GF-D8 (cell line): ENCODE measurements at places on chromosomes 2 and 18.

GRCh38 chr2:193549661-193550060 is 1354.9 kb upstream of the TMEFF2 start:
- DNase-seq, result no peak

DNA sequence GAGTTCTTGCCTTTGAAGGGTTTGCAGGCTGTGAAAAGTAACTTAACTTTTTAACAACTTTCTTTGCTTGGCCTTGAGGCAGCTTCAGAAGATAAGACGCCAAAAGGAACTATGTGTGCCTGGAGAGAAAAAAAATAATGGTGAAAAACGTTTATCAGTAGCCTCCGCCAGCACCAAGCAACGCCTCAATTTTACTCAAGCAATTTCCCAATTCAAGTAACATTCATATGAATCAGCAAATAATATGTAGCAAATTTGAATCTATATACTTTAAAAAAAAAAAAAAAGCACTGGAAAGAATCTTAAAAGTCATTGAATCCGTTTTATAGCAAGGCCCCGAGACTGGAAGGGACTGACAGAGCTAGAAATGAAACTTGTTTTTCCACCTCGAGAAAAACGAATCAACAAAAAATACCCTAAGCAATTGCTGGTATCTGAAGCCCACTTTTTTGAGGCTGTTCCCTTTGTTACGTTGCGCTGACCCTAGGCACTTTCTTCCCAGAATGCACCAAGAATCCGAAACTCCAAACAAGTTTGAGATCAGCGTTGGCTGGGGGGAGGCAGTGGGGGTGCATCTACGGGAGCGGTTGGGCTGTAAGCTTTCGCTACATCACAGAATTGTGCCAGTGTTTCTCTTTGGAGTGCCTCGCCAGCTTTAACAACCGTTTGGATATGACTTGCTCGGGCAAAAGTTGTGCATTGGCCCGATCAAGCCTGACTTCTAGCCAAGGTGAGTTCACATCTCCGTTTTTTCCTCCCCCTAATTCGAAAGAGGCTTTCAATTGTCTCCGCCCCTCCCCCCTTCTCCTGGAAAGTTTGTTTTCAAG is 2.7 kb upstream of the TGIF1 start:
- DNase-seq, result peak; percentile 34

GRCh38 chr2:11303290-11304013 is 41.0 kb downstream of the ROCK2 start:
- no peak for DNase-seq

GRCh38 chr2:67384123-67384822 is 12.9 kb upstream of the ETAA1 start:
- no peak for DNase-seq

GRCh38 chr2:42913280-42913878 is 121.0 kb upstream of the HAAO start:
- DNase-seq, result peak; percentile 31

- DNase-seq, result no peak
Measured at GRCh38 chr18:47838396-47838795, 92.1 kb downstream of the SMAD2 start.

GRCh38 chr2:203869223-203870042 is 1.9 kb downstream of the CTLA4 start:
- DNase-seq, result no peak

- no peak for DNase-seq
Measured at GRCh38 chr2:204049635-204050034, 113.1 kb downstream of the ICOS start.

DNA sequence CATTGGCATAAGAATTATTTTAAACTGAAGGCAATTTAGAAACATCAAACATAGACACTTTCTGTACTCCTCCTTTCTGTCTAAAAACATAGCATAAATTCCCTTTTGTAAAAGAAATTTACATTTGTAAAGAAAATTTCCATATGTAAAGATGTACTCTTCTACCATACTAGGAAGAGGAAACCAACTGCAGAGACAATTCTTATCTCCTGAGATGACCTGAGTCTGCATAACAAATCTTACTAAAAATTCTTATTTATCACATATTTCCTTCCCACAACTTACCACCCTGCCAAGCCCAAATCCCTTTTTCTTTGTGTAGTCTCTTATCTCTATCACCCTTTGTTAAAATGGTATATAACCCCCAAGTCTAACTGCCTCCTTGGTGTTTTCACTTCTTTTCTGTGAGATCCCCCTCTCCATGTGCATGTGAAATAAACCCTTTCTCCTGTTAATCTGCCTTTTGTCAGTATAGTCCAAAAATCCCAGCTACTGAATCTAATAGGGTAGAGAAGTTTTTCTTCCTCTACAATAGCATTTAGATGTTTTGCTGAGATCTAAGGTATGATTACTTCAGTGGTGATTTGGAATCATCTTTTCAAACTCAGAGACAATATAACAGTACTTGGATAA is 81.0 kb downstream of the CHN1 start:
- DNase-seq, result no peak

GRCh38 chr2:48270209-48270608 is 259.7 kb upstream of the STON1 start:
- no peak for DNase-seq

- DNase-seq, result peak; percentile 52
Measured at GRCh38 chr18:3478262-3478978, 28.4 kb downstream of the TGIF1 start.

DNA sequence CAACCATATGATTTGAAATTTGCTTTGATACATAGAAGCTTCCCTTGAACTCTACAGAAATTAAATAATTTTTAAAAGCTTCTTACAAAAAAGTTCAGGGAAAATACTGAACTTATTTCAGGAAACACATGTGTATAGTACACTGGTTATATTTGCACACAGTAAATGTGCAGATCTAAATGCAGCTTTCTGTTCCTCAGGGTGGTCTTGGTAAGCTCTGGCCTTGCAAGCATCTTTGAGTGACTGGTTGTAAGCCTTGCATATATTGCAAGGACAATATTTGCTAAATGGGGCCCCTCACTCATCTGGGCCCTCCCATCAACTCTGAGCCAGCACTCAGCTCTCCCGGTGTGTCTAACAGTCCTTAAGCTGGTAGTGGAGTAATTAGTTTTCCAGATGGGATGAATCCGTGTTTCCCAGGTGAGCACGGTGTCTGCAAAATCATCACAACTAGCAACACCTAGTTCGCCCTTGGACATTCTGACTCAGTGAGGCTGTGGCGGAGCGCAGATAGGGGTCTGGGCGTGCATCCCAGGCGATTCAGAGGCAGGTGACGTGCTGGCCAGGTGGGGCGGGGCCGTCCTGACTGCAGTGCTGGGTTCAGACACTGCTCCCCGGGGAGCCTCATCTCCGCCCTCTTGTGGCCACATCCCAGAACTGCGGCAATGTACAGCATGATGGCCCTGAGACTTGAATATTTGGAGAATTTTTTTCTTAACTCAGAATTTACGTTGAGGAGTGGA is 149.6 kb downstream of the MBP start:
- DNase-seq, result peak; percentile 32

DNA sequence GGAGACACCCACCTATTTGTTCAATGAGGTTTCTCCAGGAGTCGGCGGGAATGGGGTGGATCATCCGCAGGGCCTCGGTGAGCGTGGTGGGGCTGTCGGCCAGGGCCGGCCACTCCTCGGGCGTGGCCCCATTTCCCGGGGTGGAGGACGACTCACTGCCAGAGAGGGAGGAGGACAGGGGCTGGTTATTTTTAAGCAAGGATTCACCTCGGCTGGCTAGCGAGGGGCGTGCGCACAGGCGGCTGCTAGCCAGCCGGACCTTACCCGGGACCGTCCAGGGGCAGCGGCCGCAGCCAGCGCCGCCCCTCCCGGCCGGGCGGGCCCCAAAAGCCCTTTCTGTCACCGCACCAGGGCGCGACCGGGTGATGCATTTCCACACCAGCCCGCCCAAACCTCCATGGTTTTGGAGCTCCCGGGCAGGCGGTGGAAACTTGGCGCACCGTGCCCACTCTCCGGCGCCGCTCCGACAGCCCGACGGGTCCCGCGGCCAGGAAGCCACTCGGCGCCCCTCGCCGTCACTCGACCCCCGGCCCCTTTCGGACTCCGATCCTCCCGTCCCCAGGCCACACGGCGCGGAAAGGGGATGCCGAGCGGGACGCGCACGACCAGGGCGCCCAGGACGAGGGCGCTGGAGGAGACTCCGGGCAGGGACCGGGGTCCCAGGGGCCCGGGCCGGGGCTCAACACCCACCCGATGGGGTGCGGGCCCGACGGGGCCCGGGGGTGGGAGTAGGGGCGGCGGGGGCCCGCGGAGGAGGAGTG is 57.1 kb downstream of the SNORC start:
- DNase-seq, result no peak

GRCh38 chr2:45342-46130 is 769 bp downstream of the FAM110C start:
- no peak for DNase-seq

GRCh38 chr2:120963997-120964705 is 228.5 kb downstream of the GLI2 start:
- DNase-seq, result no peak

DNA sequence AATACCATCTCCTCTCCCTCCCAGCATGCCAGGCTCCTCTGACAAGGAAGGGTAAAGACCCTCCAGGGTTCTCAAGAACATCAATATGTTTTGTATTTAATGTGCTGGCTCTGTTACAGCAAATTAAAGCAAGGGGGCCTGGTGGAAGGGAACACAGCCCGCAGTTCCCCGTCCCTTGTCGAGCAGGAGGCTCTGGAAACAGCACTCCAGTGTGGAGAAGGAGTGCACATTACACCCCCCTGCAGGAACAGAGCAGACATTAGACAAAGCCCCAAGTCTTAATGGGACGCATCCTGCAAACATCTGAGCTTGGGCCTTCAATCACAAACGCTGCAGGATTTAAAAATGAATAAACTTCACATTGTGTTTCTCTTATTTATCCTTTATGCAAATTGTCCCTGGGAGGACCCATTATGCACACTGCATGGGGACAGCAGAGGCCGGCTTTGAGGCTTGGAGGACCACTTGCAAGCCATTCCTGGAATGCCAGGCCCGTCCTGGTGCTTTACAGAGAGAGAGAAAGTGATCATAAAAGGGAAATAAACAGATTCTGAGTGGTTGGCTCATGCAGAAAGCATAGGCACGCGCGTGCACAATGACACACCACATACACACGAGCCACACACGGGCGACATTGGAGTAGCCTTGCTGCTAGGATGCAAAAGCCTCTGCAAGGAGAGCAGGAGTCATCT is 328.7 kb downstream of the SMAD2 start:
- no peak for DNase-seq

DNA sequence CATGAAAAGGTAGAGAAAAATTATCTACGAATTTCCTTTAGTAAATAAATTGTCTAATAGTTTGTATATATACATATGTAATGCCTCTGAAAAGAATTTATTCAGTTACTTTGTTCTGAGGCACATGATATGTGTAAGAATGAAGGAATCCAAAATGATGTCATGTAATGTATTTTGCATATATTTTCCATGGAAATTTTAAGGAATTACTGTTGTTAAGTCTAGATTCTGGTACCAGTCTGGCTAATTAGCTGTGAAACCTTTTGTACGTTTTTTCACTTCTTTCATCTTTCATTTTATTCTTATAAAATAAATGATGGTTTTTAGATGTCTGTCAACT is 12.3 kb downstream of the YIPF4 start:
- no peak for DNase-seq

DNA sequence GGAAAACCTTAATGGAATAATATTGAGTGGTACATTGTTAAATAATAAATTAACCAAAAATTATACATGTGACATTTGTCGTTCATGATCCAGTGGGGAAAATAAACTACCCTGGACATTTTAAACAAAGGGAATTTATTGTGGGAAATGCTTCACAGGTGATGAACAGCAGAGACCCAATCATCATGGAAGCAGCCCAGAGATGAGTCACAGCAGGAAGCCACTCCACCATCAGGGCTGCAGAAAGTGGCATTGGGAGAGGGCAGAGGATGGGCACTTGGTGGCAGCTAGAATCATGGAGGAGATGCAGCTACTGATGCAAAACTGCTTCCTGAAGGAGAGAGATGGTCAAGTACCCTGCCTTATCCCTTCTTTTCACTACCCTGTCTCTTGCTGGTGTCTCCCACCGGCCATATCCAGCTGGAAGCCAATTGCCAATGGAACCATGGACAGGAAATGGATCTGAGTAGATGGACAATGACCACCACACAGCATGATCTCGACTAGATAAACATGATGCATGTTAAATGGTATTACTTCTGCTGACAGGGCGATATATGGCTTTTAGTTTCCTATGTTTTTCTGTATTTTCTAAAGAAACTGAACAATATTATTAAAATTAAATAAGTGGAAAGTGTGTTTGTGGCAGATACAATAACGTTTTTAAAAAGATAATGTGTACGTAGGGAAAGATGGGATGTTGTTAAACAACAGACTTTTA is 139.8 kb downstream of the RPIA start:
- DNase-seq, result no peak

GRCh38 chr18:26255695-26256622 is 29.7 kb downstream of the TAF4B start:
- DNase-seq, result peak; percentile 77

DNA sequence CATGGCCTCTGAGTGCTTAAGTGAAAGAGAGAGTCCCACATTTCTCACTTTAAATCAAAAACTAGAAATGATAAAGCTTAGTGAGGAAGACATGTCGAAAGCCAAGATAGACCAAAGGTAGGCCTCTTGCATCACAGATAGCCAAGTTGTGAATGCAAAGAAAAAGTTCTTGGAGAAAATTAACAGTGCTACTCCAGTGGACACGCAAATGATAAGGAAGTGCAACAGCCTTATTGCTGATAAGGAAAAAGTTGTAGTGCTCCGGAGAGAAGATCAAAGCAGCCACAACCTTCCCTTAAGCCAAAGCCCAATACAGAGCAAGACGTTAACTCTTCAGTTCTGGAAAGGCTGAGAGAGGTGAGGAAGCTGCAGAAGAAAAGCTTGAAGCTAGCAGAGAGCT is 32.1 kb downstream of the PSMD1 start:
- DNase-seq, result no peak

DNA sequence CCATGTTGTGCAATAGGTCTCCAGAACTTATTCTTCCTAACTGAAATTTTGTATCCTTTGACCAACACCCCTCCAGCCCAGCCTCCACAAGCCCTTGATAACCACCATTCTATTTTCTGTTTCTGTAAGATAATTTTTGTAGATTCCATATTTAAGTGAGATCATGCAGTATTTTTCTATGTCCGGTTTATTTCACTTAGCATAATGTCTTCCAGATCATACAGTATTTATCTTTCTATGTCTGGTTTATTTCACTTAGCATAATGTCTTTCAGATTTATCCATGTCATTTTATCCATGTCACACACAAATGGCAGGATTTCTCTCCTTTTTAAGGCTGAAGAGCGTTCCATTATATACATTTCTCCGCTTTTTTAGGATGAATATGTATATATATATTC is 24.4 kb upstream of the ONECUT2 start:
- DNase-seq, result no peak

- no peak for DNase-seq
Measured at GRCh38 chr2:1505031-1505441, 91.8 kb downstream of the TPO start.

DNA sequence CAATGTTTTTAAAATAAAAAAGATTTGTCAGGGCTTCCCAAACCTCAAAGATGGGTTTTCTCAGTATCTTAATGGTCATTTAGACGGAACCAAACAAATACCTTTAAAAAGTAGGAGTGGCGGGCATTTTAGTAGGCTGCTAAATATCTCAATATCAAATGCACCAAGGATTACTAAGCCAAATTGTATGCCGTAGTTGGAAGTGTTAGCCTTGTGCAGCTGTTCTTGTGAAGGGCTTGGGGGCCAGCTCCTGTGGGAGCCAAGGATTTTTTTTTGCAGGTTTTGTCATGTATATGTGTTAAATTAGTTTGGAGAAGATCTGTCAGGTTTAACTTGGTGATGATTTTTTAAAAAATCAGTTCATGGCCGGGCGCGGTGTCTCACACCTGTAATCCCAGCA is 52.1 kb downstream of the ACTR2 start:
- DNase-seq, result no peak

- no peak for DNase-seq
Measured at GRCh38 chr2:53672881-53673522, 94.6 kb upstream of the CHAC2 start.
